Muscle of leg (tissue), 16 donors: ENCODE measurements at places on chromosomes 7 and 10.

DNA sequence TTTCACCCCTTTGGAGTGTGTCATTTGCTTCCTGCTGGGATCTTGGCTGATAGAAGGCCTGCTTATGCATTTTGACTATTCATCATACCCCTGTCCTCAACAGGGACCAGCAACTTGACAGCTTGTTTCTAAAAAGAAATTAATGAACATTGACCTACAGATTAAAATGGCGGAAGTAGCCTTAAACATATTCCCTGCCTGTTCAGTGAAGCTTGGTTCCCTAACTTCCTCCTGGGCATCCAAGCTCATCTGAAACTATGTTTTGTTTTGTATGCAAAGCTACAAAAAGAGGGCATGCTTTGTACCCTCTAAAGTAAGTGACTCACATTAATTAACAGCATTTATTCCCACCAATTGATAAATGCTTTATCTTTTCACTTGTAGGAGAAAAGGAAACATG lies 26.8 kb upstream of the CDK14 start:
- no peak for DNase-seq

GRCh38 chr10:48792687-48793096 lies 108.0 kb downstream of the WDFY4 start:
- peak; percentile 95 for DNase-seq

DNA sequence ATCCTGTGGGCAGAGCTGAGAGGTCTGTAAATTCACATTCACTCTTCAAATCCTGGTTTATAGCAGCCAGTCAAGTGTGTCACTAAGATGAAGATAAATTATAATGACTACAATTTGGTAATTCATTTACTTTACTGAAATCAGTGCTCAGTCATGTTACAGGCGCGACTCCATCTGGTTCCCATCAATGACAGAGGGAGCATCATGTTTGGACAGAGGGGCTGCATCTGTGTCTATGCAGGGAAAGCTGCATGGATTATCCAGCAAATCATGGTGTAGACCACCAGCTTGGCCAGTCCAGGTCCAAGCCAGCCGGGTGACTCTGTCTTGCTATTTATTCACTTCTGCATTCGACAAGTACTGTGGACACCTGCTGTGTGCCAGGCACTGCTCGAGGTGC lies 214.1 kb upstream of the ZNF32 start:
- no peak for DNase-seq

DNA sequence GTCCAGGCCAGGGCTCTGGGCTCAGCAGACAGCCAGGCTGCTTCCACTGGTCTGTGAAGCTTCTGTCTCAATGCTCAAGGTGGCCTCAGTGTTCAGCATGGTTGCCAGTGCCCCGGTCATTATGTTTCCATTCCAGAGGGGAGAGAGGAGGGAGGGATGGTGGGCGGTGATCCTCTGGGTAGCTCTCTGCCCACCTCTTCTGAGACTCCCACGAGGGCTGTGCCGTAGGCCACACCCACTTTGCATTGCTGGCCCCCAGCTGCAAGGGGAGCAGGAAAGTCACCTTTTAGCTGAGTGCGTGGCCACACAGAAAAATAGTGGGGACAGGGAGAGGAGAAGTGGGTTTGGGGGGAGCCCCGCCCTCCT lies 42.5 kb downstream of the FOXK1 start:
- DNase-seq = no peak

DNA sequence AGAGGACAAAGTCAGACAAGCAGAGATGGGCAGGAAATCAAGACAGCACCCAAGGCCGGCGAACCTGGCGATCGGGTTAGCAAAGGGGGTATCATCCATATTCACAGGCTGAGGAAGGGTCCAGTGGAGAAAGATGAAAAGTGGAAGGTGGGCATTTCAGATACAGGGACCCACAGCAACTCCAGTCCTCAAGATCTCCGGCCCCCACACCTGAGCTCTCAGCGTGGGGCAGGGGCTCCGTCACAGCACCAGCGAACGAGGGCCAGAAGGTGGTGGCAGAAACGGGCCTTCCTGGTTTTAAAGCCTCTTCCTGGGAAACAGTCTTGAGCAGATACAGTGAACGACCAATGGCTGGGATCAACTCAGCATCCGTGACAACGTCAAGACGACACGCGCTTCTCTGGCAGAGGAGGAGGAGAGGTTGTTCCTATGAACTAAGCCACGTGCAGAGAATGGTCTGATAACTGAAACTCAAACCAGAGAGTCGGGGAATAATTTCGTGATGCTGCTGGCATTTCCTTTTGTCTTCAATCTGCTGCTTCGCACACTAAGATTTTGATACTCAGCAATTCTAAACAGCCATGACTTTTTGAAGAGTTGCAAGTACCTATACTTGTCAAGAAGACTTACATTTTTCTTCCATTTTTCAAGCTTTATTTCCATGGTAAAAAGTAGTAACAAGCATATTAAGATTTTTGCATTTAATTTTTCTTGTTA lies 219.8 kb downstream of the ZMYND11 start:
- no peak for DNase-seq

- no peak for DNase-seq
Observed at GRCh38 chr7:1516586-1517251, 12.5 kb upstream of the INTS1 start.

DNA sequence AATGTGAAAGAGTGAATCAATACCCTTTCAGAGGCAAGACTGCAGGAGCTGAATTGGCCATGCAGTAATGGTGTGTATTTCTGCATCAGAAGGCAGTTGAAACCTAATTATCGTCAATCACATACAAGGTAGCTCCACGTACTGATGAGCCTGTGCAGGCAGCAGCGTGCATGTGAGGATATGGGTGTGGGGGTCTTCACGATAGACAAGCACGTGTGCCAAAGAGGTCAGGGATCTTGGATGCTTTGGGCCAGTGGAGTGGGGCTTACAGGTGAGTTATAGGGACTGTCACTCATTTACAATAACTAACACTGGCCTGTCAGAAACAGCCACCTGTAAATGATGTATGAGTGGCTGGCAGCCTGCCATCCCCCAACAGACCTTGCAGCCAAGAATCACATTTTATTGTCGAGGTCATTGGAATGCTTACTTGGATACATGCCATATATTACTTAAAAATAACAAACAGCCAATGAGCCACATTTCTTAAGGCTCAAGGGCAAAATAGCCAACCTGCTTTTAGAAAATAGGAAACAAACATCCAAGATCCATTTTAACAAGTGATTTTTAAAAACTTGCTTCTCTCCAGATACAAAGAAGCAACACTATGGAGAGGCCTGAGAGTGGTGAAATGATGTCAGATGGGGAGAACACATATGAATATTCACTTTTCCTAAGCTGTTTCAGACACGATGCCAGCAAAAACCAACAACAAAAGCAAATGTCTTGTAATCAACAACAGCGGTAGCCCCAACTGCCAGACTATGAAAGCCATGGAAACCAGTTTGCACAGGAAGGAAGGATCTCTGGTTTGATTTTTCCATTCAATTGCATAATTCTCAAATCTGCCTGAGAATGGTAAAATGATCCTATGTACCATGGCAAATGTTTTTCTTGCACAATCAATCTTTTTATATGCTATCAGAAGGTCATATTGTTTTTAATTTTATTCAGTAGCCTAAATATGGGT lies 210.7 kb downstream of the SKAP2 start:
- peak; percentile 15 for DNase-seq

DNA sequence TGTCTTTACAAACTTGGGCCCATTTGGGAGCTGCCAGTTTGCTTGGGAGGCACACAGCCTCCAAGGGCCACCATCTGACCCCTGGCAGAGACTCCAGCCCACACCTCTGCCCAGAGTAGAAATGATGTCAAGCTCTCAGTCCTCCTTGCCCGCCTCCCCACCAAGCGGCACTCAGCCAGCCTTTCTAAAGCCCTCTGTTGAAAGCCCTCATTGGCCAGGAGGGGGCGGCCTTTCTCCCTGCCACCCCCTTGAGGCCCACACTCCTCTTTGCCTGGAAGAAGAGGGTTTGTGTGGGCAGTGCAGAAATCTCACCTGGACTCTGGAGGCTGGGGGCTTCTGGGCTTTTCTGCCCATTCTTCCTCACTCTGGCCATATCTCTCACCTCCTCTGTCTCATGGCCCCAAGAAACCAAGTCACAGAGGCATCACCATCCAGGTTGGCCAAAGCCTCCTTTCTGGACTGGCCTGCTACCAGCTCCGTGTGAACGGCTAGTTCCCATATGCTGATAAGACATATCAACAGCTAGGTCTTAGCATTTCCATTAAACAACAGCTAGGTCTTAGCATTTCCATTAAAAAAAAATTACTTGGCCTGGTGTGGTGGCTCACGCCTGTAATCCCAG lies 36.1 kb downstream of the UBTD1 start:
- no peak for DNase-seq

- DNase-seq = no peak
Observed at GRCh38 chr7:46695051-46695708, 774.1 kb upstream of the IGFBP3 start.

GRCh38 chr10:100670828-100671479 lies 74.4 kb upstream of the PAX2 start:
- no peak for DNase-seq

- peak; percentile 31 for DNase-seq
Observed at GRCh38 chr10:71072823-71073210, 139.6 kb upstream of the UNC5B start.

DNA sequence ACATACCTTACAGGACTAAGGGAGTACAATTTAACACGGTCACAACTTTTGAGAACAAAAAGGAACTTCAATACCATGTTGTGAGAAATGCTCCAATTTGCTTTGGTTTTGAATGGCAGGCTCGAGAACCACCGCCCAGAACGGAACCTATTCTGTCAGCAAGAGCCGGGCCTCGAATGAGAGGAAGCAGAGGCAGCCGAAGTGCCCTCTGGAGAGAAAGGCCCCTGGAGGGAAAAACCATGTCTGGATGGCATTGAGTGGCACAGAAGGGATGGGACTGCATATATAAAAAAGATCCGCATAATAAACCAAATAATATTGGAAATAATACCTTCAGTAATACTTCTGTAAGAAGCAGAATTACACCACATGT lies 85.6 kb downstream of the CHST15 start:
- no peak for DNase-seq

DNA sequence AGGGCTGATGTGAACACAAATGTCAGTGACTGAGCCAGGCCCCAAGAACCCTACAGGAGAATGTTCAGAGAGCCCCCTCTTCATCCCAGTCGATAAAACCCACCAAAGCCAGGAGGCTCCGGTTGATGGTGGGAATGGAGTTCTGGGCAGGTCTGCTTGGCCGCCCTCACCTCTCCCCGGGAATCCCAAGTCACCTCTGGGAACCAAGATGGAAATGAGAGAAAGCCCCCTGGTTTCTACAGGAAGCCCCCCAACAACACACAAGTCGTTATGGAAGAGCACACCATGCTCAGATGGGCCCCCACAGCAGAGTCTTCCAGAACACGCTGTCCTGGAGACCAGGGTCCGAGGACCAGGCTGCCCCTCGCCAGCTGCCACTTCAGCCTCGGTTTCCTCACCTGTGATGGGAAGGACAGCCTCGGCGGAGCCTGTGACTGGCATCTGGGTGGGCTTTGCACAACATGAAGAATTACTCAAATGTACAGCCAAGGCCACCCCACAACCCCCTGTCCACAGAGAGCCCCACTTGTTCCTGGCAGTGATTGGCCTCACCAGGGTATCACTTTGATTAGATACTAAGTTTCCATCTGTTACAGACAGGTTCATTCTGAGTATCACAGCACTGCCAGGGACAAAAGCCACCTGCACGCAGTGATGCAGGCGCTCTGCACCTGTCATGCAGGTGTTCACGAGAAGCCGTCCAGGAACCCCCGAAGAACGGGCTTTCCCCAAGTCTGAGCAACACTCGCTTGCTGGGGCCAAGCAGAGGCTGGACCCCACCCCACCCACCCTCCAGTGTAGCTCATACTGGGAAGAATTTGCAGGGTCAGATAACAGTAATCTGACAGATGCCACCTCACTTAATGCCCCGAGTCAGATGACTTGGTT lies 57.6 kb downstream of the MKI67 start:
- DNase-seq = no peak

GRCh38 chr7:68269405-68269804 lies 1272.8 kb downstream of the TYW1 start:
- peak; percentile 61 for DNase-seq

DNA sequence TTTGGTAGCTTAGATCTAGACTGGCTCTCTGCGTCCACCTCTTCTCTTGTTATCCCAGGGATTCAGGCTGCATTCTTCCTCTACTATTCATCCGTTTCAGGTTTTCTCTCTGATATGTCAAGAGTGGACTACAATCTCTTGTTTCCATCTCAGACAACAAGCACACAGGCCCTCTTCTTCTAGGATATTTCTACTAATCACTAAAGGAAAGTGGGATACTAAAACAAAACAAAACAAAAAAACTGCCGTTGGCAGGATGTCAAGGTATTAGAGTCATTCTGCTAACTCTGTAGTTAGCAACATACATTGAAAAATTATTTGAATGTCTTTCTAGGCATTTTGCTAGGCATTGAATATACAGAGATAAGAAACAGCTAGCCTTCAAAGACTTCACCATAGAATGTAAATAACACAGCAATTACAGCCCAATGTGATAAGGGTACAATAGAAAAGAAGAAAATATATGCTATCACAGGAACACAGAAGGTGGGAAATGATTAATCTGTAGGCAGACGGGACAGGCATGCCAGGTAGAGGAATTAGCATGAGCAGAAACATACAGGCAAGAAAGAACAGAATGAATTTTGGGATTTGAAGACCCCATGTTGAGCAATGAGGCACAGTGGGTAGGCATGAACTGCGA lies 210.5 kb downstream of the CSTF2T start:
- DNase-seq = no peak

DNA sequence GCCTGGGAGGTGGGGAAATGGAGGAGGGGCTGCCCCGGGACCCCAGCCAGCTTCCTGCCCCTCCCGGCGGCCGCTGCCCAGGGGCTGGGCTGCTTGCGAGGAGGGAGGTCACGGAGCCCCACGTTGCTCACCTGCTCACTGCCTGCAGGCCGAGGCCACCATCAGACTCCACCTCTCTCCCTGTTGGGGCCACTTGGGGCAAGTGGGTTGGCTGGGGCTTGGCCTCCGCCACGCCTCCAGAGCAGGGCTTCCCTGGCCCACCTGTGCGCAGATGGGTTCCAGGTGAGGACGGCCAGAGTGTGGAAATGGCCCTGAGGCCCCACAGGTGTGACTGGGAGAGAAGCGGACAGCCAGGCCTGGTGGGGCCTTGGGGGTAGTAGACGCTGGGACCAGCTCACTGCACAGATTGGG lies 82.8 kb upstream of the DIP2C start:
- no peak for DNase-seq

GRCh38 chr7:42858570-42858969 lies 53.3 kb downstream of the C7orf25 start:
- DNase-seq = no peak

GRCh38 chr10:72425133-72425532 lies 70.4 kb upstream of the DNAJB12 start:
- DNase-seq = peak; percentile 38

DNA sequence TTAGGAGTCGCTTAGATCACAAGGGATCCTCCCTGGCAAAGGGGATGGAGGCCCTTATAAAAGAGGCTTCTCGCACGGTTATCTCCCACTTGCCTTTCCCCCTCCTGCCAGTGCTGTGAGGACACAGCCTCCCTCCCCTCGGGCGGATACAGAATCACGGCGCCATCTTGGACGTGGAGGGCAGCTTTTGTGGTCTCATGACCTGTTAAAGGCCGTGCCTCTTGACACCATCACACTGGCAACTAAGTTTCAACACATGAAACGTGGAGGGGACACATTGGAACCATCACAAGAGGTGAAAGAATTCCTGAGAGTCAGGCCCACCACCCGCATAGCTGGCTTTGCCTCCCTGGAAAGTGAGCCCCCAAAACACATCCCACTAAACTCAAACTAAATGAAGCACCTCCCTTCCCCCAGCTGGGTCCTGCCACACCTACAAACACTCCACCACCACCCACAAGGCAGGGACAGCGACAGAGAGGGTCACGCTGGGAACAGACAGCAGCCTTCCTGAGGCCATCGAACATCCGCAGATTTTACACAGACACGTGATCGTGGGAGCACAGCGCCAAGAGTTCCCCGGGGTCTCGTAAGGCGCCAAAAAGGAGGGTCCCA lies 110.6 kb downstream of the TCERG1L start:
- no peak for DNase-seq
